ENCODE measurements at places on chromosomes 3 and 15.

DNA sequence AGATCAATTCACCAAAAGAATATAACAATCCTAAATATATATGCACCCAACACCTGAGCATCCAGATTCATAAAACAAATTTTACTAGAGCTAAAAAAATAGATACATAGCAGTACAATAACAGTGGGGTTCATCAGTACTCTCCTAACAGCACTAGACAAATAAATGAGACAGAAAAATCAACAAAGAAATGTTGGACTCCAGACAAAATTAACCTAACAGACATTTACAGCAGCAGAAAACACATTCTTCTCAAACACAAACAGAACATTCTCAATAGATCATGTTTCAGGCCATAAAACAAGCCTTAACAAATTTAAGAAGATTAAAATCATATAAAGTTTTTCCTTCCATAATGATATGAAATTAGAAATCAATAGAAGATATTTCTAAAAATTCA is 124.8 kb upstream of the NECTIN3 start:
- no peak for DNase-seq

- no peak for DNase-seq
Observed at GRCh38 chr3:129632977-129633376, 26.5 kb upstream of the PLXND1 start.

DNA sequence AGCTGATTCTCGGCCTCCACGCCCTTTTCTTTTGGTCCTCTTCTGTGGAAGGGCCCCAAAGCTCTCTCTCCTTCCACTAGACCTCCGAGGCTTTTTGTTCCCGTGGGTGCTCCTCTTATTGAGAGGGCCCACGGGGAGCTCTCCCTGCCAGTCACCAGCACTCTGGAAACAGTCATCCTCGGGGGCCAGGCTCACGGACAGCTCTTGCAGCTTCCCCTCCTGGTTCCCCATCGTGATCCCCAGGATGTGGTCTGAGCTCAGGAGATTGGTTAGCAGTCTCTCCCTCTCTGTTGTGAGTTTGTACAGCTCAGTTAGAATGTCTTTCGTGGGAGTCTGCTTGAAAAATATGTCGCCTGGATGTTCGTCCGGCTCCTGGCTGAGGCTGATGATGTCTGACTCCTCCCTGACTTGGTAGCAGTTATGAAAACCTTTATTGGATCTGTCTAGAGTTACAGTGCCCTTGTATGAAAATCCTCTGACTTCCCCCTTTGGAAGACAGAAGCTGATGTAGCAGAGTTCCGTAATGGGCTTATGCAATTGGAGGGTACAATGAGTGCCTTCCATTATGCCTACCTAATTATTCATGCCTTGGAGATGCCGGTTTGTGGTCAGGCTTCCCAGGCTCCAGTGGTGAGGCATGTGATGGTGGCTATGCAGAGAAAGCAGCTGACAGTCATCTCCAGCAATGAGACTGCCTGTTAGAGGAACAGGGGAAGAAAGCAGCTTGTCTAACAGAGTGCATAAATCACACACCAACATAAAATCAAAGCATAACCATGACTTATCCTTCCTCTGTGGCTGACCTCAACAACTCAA is 40.0 kb downstream of the FMN1 start:
- DNase-seq, result peak; percentile 90

DNA sequence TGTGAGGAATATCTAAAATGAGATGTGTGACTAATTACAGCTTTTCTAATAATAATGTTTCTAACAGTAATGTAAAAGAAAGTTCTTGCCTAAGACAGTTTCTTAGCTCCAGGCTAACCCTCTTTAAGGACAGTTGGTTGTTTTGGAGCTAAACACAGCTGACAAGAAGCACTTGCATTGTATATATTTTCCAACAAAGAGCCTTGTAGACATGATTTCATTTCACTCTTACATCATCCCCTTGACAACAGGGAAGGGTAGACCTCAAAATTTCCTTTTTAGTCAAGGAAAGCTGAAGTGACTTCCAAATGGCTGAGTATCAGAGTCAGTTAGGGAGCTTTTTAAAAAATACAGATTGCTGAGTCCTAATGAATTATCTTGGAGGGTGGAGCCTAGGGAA is 4.1 kb downstream of the ARID3B start:
- DNase-seq, result no peak

- DNase-seq, result no peak
Observed at GRCh38 chr3:68116580-68116979, 462.2 kb upstream of the SUCLG2 start.

- DNase-seq, result no peak
Observed at GRCh38 chr3:123719862-123720453, 135.1 kb upstream of the HACD2 start.

DNA sequence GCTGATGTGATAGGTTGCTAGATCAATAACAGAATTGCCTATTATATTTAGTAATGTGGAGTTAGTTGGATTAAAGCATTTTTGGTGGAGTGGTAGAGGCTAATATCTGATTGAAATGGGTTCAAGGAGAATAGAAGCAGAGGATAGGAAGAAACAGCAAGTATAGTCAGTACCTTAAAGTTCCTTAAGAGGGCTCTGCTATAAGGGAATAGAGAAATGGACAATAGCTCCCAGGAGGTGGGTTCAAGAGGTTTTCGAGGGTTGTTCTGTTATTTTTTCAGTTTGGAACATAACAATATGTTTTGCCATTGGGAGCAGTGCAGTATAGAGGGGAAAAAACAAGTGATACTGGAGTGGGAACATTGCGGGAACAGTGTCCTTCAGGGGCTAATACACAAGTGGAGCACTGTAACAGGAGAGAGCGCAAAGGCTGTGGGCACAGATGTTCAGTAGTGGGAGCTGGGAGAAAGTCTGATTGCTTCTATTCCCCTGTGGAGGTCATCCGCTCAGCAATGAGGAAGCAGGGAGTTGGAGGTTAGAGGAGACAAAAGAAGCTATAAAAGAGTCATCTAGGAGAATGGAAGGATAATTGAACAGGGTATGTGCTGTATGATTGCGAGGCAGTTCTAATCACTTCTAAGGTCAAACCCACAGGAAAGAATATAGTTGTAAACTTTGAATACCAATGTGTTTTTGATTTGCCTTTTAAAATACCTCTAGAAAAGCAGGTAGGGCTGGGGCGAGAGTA is 3.3 kb downstream of the MRPS11 start:
- no peak for DNase-seq

DNA sequence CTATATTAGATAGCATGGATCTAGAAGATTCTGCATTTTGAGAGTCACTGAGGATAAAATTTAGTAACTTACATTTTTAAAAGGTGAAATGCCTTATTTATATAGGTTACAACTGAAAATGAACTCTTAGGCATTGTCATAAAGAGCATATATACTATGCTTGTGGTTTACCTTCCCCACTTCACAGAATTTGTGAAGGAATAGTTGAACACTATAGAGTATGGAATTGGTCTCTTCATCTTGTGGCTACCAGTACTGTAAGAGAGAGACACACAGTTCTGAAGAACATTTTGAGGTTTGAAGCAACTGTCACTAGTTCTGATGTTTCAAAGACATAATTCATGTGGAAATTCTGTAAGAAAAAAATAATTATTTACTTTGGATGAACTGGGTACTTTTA is 41.7 kb upstream of the FBXL22 start:
- DNase-seq, result no peak

DNA sequence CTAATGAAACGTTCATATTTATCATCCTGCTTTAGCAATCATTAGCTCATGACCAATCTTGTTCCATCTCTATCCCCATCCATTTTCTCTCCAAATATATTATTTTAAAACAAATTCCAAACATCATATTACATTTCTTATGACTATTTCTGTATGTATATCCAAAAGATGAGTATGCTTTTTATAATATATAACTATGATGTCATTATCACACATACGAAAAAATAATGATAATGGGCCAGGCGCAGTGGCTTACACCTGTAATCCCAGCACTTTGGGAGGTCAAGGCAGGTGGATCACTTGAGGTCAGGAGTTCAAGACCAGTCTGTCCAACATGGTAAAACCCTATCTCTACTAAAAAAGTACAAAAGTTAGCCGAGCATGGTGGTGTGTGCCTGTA is 280.4 kb downstream of the FHIT start:
- DNase-seq, result no peak

- DNase-seq, result no peak
Observed at GRCh38 chr3:59925946-59926345, 876.1 kb upstream of the CFAP20DC start.

GRCh38 chr15:88603885-88604284 is 17.3 kb upstream of the AEN start:
- DNase-seq, result no peak

GRCh38 chr15:49436751-49437150 is 13.7 kb downstream of the FGF7 start:
- no peak for DNase-seq

DNA sequence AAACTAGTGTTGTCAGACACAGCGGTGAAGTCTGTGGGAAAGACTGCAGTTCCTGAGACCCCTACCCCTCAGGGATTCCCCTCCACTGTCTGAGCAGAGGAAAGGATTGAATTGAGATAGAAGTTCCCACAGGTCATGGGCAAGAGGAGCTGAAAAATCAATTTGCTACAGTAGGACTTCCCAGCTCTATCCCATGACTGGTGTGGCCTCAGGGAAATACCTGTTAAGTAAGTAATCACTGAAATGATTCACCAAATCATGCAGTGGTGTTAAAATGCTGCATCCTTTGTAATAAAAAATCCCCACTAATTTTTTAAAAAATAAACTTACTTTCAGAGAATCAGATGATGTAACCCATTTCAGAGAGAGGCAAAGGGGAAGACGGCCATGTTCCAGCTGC is 45.0 kb upstream of the SPRED1 start:
- no peak for DNase-seq

DNA sequence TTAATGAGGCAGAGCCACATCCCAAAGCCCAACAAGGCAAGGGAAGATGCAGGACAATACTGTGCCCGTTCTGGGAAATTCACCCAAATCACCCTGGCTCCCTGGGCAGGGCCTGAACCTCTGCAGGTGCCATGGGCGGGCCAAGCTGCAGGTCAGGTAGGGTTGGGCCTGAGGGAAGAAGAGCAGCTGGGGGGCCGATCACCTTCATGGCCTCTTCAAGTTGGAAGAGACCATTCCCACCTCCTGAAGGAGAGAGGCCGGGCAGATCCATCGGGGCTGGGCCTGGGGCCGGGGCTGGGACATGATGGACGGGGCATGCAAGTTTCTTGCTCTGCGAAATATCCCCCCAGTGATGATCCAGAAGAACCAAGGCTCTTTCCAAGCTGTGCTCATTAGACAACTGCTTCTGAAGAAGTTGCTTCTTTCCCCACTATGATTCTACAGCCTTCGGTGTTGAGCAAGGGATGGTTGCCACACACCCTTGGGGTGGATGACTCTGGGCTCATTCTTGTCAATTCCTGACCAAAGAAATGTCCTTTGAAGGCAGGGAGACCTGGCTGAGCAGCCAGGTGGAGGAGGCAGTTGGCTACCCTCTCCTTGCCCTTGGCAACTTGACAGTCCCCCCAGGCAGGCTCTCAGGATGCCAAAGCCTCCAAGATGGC is 38.2 kb downstream of the KLHL25 start:
- no peak for DNase-seq

- no peak for DNase-seq
Observed at GRCh38 chr15:78456426-78456825, 18.4 kb downstream of the IREB2 start.

GRCh38 chr15:47410247-47410646 is 307.1 kb upstream of the SEMA6D start:
- DNase-seq, result no peak

DNA sequence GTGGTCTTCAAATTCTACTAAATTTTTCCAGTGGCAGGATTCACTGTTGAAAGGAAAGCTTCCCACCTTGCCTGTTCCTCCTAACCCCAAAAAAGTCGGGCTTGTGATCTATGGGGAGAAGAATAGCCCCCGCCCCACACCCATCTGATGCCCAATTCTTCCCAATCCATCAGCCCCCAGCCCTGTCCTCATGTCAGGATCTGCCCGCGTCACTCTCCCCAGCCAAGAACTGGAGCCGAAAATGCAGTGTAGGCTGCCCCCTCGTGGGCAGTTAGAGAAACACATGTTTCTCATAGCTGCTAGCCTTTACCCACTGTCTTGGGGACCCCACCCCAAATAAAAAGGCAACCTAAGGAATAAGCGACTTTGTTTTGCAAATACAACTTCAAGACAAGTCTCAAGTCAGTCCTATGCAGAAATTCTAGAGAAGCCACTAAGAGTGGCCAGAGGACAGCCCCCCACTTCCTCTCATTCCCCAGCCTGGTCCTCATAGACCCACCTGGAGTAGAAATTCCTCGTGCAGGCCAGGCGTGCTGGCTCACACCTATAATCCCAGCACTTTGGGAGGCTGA is 13.0 kb upstream of the CSK start:
- peak; percentile 3 for DNase-seq

DNA sequence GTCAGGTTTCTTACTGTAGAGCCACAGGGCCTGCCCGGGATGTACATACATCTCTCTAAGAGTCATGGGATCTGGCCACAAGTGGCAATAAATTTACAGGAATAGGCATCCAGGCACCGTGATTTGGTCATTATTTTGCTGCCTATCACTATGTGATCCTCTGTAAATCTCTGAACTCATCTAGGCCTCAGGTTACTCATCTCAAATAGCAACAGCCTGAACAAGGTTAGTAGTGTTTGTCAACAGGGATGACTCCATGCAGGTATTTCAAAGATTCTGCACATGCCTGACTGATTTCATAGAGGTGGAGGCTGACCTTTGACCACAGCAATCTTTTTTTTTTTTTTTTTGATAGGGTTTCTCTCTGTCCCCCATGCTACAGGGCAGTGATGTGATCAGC is 88.8 kb upstream of the TBL1XR1 start:
- peak; percentile 66 for DNase-seq
